ENCODE measurements at places on chromosomes 13 and 19. TPM values are rescaled to one million over a fixed set of nuclear protein-coding genes. Genes with fewer than 3 reads are reported as not detected.

ZNF773 gene
- 6.9 TPM for total RNA-seq

OR7A10 gene
- total RNA-seq: not detected

ZNF527 gene
- 1.7 TPM for total RNA-seq

ETV2 gene
- 0.51 TPM for total RNA-seq

LGALS7B gene
- 222 TPM for total RNA-seq

SIGLEC9 gene
- not detected for total RNA-seq

RFX1 gene
- 5.6 TPM for total RNA-seq

ADAT3 gene
- total RNA-seq: 9.6 TPM

FFAR2 gene
- not detected for total RNA-seq

HSH2D gene
- total RNA-seq: not detected

ZNF8 gene
- total RNA-seq: 5.2 TPM

RSPH6A gene
- not detected for total RNA-seq

RELB gene
- 4.8 TPM for total RNA-seq

FGF9 gene
- total RNA-seq: not detected

MRPS31 gene
- 20.2 TPM for total RNA-seq

ZNF541 gene
- not detected for total RNA-seq

ZNF583 gene
- total RNA-seq: 2.5 TPM

PSG6 gene
- not detected for total RNA-seq

URAD gene
- total RNA-seq: not detected

RXFP2 gene
- not detected for total RNA-seq

PPP1R12C gene
- total RNA-seq: 36.5 TPM

TMEM86B gene
- total RNA-seq: 2.4 TPM

TYROBP gene
- not detected for total RNA-seq

RUBCNL gene
- not detected for total RNA-seq

MARCHF2 gene
- total RNA-seq: 44.3 TPM

ARRDC2 gene
- total RNA-seq: 9.8 TPM

ATP4A gene
- not detected for total RNA-seq

ZNF497 gene
- 0.78 TPM for total RNA-seq

ZNF723 gene
- total RNA-seq: not detected

DENND1C gene
- 0.05 TPM for total RNA-seq

SYT5 gene
- total RNA-seq: not detected

SIAH3 gene
- not detected for total RNA-seq

ZSCAN4 gene
- not detected for total RNA-seq

OR10H1 gene
- 0.21 TPM for total RNA-seq

CCDC8 gene
- total RNA-seq: 30.8 TPM

ZNF616 gene
- total RNA-seq: 5.6 TPM

CYP4F12 gene
- 0.49 TPM for total RNA-seq

GSX1 gene
- not detected for total RNA-seq

KLK10 gene
- total RNA-seq: 202 TPM

WDR88 gene
- not detected for total RNA-seq

USHBP1 gene
- total RNA-seq: not detected

TNNT1 gene
- 12.3 TPM for total RNA-seq

CPAMD8 gene
- 0.74 TPM for total RNA-seq

OSCAR gene
- 0.21 TPM for total RNA-seq
